ENCODE measurements at places on chromosomes 3 and 15. TPM values are rescaled to one million over a fixed set of nuclear protein-coding genes. Genes with fewer than 3 reads are reported as not detected.

DNA sequence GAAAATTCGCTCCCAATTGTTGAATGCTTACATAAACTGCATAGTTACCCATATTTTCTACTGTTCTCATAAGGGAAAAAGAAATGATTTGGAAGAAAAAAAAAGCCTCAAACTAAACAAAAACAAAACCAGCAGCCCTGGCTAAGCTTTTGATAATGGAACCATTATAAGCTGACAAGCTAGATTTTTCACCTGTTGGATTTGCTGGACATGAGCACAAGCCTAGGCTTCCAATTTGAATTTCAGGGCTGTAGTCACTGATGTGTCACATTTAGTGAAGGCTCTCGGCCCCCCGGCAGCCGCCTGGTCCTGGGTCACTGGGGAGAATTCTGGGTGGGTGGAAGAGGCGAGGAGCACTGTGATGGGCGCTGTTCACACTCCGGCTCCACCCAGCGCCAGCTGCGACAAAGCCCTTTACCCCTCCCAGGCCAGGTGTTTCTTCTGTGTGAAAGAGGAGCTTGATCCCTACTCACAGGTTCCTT lies 4.6 kb downstream of the FBXL22 start:
- no peak for DNase-seq

DNA sequence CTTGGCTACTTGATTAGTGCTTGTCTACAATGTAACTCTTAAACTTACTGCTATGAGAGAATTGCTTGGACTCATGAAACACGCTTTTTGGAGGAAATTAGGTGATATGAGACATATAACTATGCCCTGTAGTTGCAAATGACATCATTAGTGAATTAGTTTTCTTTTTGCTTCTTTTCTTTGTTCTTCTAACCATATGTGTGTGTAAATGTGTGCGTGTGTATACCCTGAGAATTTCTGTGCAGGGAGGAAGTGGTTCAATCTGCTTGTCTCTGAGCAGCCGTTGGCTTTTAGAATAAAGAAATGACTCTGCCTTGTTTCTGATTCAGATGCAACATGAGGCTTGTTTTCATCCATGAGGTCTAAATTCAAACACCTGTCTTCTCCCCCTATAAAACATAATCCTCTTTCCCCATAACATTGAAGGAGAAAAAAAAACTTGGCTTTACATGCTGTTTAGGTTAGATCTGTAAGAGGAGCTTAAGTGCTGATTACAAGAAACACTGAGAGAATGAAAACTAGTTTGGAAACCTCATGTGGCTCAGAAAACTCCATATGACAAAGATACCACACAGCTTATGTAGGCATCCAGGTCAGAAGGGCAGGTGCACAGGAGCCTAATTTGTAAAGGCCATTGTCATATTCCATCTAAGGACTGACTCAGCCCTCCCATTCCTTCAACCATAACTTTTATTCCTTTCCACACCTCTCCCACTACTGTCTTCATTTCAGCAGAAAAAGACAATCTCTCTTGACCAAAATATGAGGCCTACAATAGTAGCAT lies 30.5 kb upstream of the BLM start:
- DNase-seq, result no peak

GRCh38 chr15:39088156-39088555 lies 492.7 kb upstream of the THBS1 start:
- no peak for DNase-seq

MOBP gene
- total RNA-seq, result not detected

DNA sequence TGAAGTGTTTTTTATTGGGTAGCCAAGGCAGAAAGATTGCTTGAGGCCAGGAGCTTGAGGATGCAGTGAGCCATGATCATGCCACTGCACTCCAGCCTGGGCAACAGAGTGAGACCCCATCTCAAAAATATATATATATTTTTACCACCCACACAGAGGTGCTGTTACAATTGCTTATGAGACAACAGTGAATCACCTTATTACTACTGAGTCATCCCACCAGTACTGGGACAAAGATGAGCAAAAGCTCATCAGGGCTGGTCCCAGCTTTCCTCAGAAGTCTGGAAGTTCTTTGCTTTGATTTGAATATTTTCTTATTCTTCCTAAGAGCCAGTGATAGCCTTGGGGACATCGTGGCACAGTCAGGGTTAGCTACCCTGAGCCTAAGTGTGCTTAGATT lies 207.7 kb downstream of the SOX2 start:
- no peak for DNase-seq

TMEM108 gene
- total RNA-seq, result not detected

GRCh38 chr15:88788816-88789215 lies 14.4 kb upstream of the ACAN start:
- no peak for DNase-seq

- DNase-seq, result no peak
Observed at GRCh38 chr15:79943820-79944219, 27.2 kb downstream of the BCL2A1 start.

ARGFX gene
- not detected for total RNA-seq

- DNase-seq, result no peak
Observed at GRCh38 chr15:93253681-93254080, 164.7 kb upstream of the RGMA start.

- no peak for DNase-seq
Observed at GRCh38 chr15:70098153-70098460, 390 bp upstream of the TLE3 start.

DNA sequence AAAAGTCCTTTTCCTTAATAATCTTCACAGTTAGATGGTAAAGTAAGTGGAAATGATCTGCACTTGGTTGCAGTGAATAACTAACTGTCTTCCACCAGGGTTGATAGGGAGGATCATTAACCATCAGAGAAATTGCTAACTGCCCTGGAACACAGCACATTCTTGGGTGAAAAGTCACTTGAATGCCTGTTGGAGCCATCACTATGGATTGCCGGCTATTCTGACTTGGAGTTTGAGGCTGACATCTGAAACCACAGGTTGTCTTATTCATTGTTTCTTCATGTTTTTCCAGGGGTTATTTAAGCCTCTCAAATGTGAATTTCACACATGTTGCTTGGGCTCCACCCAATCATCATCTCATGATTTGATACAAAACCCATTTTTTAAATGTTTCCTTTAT lies 901.4 kb downstream of the MCTP2 start:
- no peak for DNase-seq

- DNase-seq, result no peak
Observed at GRCh38 chr3:105349684-105350387, 16.9 kb upstream of the ALCAM start.

- no peak for DNase-seq
Observed at GRCh38 chr3:160403028-160403545, 3.6 kb downstream of the SMC4 start.

GRCh38 chr3:165797551-165797950 lies 39.7 kb downstream of the BCHE start:
- no peak for DNase-seq

ADPRH gene
- not detected for total RNA-seq

DNA sequence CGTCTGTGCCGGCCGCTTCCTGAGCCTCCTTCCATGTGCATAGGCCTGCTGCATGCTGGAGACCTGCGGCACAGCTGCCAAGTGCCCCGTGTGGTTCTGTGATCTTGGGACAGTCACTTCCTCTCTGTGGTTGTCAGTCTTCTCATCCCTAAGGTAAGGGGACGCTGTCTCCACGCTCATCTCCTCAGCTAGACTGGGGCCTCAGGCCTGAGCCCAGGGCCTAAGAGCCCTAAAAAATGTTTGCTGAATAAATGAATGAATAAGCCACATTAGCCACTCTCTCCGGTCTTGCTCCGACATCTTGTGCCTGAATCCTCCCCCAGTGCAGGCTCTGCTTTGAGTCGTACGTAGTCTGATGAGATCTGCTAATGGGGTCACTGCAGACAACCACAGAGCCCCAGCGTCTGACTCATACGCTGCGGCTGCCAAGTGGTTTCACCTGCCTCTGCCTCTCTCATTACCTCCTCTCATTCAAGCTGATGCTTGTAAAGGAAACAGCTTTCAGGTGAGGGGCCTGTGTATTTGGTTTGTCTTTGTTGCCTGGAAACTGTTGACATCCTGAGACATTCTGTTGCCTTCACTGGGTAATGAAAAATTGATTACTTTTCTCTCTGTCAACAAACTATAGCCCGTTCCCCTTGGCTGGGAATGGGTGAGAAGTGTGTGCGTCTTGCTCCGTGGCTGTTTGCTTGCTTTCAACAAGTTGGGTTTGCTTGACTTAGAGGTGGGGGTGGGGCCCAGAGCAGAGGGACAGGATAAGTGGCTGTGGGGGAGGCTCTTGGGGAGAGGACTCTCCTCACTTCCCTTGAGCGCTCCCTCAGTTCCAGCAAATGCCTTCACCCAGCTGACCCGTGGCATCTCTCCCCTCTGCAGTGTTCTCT lies 15.9 kb downstream of the RPLP1 start:
- DNase-seq, result no peak

GRCh38 chr3:45545476-45545875 lies 49.1 kb upstream of the LIMD1 start:
- peak; percentile 75 for DNase-seq
